NCI-H524 (cell line): ENCODE measurements at places on chromosomes 7 and 10.

DNA sequence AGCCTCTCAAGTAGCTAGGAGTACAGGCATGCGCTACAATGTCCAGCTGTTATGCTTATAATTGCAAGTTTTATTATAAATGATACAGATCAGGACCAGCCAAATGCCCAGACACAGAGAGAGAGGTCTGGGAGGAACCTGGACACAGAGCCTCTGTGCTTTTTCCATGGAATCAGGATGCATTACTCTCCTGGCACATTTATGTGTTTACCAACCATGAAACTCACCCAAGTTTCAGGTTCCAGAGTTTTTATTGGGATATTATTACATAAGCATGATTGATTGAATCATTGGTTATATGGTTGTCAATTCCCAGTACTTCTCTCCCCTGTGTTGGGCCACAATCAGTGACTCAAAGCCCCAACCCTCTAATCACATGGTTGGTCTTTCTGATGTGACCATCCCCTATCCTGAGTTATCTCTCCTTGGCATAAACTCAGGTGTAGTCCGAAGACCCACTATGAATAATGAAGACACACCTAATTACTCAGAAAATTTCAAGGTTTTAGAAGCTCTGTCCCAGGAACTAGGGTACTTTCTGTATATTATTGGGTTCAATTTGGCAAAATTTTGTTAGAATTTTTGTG, 30.6 kb downstream of the MXI1 start:
- no peak for DNase-seq

- no peak for DNase-seq
Observed at GRCh38 chr10:123236126-123236525, 81.9 kb downstream of the BUB3 start.

DNA sequence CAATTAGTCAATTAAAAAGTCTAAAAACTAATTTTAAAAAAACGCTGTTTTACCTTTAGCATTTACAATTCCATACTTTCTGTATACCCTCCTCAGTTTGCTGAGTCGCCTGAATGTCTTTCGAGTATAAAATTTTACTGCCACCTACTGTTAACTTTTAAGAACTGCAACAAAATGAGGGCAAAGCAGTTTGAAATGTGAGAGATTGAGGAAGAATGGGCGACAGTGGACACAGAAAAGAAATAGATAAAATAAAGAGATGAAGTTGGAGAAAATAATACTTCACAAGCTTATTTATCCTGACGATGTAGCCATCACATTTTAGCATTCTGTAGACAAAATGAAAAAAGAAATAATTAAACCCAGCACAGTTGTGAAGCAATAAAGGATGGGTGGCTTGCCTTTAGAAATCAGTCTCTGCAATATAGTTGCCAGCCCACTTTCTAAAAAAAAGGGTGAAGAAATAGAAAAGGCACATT, 110.8 kb upstream of the PTN start:
- DNase-seq = no peak

- peak; percentile 1 for DNase-seq
Observed at GRCh38 chr10:22321924-22322640, 1.2 kb downstream of the BMI1 start.

DNA sequence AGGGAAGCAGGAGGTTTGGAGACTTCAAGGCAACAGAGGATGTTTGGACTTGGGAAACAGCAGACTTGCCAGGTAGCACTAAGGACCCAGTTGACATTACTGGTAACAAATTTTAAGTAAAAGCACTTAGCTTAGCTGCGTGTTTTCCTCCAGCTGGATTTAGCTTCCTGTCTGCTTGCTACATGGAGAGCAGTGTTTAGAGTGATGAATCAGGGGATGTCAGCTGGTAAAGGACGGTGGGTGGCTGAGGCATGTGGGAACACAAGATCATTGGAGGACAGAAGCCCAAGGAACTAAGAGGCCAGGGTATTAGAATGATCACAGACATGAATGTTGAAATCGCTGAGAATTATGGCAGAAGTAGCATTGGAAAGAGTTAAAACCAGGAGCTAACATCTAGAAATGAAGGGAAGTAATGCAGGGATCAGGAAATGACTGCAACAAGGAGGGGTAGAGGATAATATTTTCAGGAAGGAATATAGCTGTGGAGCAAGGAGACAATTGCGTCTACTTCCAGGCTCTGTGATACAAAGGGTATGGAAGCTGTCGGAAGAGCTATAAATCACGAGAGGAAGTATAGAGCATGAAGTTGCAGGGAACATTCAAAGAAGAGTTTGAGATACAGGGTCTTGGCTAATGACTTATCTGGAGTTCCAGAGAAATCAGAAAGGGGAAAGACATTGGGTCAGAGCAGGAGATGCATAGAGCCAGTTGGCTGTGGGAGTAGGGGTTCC, 34.4 kb downstream of the CALD1 start:
- no peak for DNase-seq

- no peak for DNase-seq
Observed at GRCh38 chr7:101486433-101487104, 123.9 kb downstream of the COL26A1 start.

DNA sequence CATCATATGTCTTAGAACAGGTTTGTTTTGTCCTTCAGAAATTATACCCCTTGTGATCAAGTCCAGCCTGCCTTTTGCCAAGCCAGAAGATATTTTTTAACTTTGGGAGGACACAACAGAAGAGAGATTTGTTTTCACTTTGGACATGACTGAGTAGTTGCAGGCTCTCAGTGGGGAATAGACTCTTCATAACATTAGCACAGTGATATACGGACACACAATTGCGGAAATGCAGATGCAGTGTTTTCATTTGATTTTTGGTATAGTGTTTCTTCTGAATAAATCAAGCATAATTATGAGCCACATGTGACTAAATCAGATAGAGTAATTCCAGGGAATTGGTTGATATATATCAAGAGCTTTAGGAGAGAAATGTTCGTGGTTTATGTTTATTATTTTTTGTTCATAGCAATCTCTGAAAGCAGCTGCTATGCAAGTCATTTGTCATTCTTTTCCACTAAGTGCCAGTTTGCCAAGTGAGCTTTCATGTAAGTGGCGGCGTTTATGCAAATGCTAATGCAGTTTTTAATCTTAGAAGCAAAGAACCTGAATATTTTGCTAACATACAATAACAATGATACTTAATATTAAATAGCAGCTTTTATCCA, 69.6 kb upstream of the HDAC9 start:
- DNase-seq = no peak
